ENCODE measurements at places on chromosomes 2 and 18.

DNA sequence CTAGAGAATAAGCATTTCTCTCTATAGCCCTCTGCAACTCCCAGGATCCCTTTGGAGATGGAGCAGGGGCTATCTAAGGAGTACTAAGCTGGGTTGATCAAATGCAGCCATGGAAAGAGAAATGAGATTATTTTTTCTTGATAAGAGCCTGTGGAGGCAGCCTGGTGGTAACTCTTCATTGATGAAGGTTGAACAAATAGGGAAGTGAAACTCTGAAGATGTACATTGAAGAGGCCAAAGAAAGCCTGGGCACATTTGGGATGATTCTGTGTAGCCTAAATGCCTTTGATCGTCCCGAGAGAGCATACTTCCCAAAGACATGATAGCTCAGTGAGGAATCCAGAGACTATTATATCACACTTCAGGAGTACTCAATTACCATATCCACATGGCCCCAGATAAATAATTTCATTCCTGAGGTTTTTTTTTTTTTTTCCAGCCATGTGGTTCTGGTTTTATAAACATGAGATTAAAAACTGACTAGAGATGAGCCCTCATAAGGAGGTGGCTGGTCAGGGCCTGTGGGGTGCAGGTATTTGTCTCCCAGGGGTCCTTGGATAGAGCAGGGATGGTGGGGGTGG lies 192.5 kb downstream of the TPGS2 start:
- DNase-seq: no peak

- DNase-seq: no peak
These were observed 3.3 kb downstream of the UGT1A9 start for GRCh38 chr2:233674995-233675394.

- DNase-seq: no peak
These were observed 77.3 kb downstream of the LPIN2 start for GRCh38 chr18:2935438-2936192.

GRCh38 chr2:48454504-48454903 lies 75.5 kb upstream of the STON1 start:
- DNase-seq: no peak

- DNase-seq: no peak
These were observed 88.1 kb downstream of the EPB41L3 start for GRCh38 chr18:5455674-5456073.

DNA sequence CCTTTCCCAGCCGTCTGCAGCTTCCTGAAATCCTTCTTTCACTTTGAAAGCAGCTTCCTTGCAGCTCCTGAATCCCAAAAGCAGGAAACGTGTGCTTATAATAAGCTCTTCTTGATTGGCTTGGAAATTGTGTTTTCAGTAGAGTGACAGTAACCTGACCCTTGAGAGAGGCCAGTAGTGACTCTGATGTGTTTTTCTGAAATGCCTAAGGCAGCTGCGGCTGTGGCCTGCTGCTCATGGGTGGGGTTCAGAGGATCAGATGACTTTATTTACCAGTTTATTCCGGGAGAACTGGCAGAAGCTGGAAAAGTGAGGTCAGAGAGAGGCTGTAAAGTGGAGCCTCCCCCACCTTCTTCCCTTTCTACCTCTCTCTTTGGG lies 31.9 kb upstream of the RPIA start:
- no peak for DNase-seq

DNA sequence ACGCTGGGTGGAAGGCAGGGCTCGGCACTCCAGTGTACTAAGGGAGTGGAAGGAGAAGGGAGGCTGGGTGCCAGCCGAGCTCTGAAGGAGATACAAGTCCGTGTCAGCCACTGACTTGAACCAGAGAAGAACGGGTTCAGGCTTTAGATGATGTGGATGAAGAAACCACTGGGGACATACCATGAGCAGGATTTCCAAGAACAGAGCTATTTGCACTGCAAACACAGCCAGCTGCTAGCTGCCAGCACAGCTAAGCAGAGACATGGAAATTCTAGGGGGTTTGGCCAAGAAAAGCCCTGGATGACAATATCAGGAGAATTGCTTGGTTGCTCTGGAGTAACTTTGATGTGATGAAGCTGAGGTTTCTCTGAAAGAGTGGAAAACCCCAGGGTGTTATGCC lies 5.2 kb downstream of the CD207 start:
- DNase-seq: no peak

DNA sequence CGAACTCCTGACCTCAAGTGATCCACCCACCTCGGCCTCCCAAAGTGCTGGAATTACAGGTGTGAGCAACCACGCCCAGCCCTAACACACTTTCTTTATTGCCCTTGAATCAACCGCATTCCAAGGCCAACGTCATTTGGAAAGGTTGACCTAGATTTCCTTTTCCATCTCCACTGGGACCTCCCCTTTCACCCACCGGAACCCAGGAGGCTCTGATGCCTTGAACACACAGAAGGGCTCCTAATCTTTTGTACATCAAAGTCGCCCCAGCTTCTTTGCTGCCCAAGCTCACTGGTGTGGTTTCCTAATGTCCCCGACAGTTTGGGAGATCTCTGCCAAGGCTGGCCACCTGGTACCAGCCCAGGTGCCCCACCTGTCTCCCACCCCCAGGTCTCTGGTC lies 46.2 kb upstream of the CAB39 start:
- DNase-seq: no peak

GRCh38 chr18:74457725-74458421 lies 765 bp upstream of the DIPK1C start:
- DNase-seq: no peak

GRCh38 chr2:31125918-31126695 lies 12.1 kb downstream of the GALNT14 start:
- DNase-seq: no peak

DNA sequence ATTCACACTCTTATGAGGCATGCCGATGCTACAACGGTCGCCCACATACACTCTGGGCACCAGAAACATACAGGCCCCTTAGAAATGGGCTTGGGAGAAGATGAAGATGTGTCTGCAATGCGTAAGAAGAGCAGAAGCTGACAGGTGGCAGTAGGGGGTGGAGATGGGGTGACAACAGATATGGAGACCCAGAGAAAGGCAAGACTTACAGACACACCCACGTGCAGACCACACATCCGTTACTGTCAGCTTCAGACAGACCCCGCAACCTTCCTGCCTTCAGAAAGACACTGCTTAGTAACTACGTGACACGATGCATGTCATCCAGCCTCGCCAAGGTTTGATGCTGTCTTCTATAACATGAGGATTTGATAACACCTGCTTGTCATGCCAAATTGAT lies 89.5 kb downstream of the ZFP36L2 start:
- DNase-seq: peak; percentile 79
